Endothelial cell (in vitro differentiated cells): ENCODE measurements at places on chromosomes 2 and 18.
A peak's percentile ranks its signal among the peaks of the same experiment; 100 is the strongest.

GRCh38 chr2:8761529-8762164 is 75.8 kb downstream of the KIDINS220 start:
- no peak for DNase-seq

DNA sequence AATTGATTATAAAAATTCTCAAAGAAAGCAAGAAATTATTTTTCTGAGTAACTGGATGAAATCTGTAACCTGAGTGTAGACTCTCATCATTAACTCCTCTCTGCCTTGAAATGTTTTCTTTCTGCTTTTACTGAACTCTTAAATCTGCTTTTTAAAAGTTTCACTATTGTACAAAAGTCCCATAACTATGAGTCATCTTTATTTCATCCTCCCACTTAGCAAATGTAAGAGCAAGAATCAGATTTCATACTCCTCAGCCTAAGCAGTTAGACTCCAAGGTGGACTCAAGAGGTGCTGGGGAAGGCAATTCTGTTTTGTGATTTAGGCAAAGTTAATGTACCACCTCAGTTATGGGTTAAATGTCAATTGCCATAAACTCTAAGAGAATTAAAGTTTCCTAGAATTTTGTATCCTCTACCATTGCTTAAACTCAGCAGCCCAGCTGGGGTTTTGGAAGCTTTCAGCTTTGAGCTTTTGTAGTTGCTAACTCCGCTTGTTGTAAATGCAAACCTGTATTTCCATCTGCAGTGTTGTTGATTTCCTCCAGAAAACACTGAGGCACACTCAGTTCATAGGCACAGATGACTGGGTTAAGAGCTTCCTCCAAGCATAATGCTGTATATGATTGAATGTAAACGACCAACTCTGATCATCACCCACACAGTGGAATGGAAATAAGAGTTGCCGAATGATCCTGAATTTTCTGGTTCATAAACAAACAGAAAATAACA is 268.8 kb downstream of the ARHGAP15 start:
- no peak for DNase-seq

GRCh38 chr18:433298-433697 is 67.2 kb downstream of the COLEC12 start:
- DNase-seq: no peak

GRCh38 chr2:173754837-173755236 is 210.3 kb downstream of the SP3 start:
- DNase-seq: no peak

- DNase-seq: no peak
These were observed 525.2 kb downstream of the TNS1 start for GRCh38 chr2:217477583-217477982.

DNA sequence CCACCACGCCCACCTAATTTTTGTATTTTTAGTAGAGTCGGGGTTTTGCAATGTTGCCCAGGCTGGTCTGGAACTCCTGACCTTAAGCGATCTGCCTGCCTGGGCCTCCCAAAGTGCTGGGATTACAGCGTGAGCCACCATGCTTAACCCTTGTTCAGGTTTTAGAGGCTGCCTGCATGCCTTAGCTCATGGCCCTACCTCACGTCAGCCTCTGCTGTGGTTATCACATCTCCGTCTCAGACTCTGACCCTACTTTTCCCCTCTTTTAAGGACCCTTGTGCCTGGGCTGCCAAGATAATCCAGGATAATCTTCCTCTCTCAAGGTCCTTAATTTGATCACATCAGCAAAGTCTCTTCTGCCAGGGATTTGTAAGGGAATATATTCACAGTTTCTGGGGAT is 98.2 kb upstream of the PMAIP1 start:
- DNase-seq: no peak

- DNase-seq: no peak
These were observed 2.9 kb upstream of the MGAT5 start for GRCh38 chr2:134250840-134251461.

DNA sequence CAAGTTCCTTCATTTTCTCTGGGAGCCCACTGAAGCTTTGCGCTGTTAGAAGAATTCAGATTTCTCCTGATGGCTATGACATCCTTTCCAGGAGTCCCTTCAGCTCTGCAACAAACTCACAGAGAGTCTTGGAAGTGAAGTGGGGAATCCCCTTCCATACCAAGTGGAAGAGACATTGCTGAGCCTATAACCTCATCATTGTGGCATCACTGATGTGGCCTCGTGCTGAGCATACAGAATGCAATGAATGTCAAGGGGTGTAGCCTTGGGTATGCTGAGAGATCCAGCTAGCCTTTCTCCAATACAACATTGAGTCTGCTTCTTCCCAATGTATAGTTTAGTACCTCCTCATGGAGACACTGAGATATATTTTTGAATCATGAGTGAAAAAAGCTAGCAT is 311.1 kb upstream of the RAB12 start:
- no peak for DNase-seq

DNA sequence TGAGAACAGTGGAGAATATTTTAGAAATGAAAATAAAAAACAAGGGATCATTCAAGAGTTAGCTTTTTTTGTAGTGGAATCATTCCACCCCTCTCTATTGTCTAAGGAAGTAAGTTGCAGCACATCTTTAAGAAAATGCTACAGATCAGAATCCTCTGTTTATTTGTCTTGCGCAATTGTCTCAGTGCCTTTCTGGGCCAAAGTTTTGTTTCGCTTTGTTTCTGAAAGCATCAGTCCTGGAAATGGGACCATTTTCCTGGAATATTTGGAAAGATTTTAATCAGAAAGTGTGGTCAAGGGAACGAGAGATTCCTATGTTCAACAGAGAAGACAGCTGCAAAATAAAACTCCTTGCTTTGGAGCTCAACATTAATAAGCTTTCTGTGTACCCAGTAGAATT is 74.0 kb downstream of the NRXN1 start:
- no peak for DNase-seq

- no peak for DNase-seq
These were observed 239.9 kb downstream of the DSEL start for GRCh38 chr18:67276638-67277037.

- no peak for DNase-seq
These were observed 115.2 kb upstream of the TFCP2L1 start for GRCh38 chr2:121400201-121400600.

DNA sequence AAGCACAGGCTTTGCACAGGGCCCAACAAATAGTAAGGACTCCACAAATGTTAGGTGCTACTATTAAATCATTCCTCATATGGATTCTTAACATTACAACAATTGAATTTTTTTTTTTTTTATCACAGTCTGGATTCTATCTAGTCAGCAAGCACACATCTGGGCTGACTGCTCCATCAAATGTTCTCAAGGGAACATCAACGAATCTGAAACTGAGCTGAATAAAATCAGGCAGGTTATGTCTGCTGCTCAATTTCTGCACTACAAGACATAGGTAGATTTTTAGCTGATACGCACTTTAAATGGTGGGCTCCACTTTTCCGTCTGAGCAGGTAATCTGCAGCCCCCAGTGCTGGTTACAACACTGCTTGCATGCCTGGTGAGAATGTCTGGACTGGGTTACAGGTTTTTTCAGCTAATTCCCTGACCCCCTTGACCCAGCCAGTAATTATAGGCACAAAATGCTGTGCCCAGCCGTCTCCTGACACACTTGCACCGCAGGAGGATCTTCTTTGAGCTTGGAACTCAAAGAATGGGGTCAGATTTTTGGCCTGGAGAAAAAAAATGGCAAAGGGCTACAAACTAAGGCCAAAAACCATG is 44.6 kb downstream of the ADD2 start:
- DNase-seq: no peak

GRCh38 chr2:231188506-231189170 is 9.8 kb upstream of the ARMC9 start:
- no peak for DNase-seq

DNA sequence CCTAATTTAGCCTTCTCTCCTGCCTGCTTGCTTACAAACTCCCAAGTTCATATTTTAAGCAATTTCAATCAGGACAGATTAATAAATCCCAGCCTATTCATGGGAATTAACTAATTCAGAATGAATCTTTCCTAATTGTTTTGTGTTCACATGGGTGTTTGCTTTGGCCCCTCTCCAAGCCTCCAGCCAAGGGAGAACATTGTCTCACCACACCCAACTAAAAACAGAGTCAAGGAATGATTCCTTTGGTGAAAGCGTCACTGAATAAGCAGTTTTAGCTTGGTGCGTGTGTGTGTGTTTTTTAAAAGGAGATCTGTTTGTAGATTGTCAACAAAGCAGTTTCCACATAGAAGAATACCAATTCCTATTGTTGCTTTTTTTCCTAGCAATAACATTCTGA is 43.0 kb upstream of the DSG1 start:
- no peak for DNase-seq

- DNase-seq: no peak
These were observed 290.1 kb upstream of the CHAC2 start for GRCh38 chr2:53477517-53477916.

DNA sequence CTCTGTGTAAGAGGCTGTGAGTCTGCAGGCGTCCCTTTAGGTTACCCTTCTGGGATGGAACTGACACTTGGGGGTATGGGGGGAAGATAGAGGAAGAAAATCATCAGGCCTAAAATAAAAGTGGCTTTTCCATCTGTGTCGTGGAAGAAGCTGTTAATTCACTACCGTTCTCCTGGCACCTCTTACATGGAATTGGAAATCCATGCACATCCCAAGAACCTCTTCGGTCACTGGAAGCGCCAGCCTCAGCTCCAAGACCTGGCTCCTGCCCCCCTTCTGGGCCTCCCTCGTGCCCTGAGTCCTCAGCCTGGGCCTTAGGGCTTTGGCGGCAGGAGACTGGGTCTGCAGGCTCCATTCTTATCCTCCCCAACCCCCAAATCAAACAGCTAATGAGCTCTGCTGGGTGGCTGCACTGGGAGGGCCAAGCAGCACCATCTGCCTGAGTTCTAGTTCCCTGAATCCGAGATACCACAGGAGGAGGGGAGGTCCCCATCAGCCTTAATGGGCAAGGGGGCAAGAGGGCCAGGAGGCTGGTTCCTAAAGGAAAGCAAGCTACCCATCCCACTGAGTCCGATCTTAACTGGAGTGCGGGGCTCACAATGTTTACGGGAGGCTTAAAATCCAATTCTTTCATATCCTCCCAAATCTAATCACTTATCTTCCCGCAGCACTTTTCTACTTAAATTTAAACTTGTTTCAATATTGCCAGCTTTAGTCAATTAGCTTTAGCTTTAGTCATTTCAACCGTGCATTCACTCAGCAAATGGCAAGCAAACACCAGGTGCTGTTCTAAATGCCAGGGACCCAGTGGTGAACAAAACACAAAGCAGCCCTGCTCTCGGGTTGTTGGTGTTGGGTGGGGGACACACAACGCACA is 52.8 kb downstream of the FAM178B start:
- no peak for DNase-seq

DNA sequence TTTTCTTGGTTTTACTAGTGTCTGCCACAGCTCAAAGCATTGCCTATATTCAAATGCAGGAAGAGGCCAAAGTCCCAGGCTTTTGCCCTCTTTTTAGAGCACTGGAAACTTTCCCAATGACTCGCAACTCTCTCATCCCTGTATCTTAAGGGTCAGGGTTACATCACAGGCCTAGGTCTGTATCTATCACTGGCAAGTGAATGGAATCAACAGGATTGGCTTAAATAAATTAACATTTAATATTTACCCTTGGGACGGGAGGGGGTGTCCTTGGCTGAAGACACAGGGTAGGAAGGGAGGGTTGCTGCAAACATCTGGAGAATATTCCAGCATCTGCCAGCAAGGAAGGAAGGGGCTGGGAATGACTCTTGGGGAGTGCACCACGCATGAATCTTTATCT is 242.6 kb downstream of the SLC4A3 start:
- no peak for DNase-seq

DNA sequence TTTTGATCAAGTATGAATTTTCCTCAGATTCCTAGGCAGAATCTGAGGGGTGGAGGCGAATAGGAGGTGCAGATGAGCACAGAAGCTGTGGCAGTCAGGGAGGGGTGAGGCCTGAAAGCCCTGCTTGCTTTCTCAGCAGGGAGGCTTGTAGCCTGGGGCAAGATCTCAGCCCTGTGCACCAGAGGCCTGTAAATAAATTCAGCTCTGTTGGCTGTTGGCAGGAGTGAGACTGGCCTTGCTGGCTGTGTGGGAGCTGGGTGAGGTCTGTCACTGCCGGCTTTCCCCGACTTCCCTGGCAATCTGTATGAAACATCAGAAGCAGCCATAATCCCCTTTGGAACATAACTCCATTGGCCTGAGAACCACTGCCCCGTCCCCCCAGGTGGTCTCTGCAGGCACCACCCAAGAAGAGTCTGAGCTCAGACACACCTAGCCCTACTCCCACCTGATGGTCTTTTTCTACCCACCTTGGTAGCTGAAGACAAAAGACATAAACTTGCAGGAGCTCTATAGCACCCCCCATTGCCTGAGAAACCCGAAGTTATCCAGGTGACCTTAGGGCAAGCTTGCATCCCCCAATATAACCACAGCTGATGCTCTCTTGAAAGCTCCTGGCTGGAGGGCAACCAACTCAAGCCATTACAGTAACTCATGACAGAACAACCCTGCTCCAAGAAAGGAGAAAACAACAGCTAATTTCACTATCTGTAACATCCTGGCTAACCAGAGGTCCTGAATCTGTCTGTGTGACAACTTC is 32.3 kb downstream of the EVA1A start:
- DNase-seq: no peak

- DNase-seq: no peak
These were observed 35.1 kb downstream of the TANC1 start for GRCh38 chr2:159003555-159003954.

- DNase-seq: peak; percentile 67
These were observed at the start of gene SNRNP200 for GRCh38 chr2:96305091-96305978. Gene SNRNP200 (minus strand): TSS chr2:96305546. CDS start chr2:96305437, 109 bp downstream.

DNA sequence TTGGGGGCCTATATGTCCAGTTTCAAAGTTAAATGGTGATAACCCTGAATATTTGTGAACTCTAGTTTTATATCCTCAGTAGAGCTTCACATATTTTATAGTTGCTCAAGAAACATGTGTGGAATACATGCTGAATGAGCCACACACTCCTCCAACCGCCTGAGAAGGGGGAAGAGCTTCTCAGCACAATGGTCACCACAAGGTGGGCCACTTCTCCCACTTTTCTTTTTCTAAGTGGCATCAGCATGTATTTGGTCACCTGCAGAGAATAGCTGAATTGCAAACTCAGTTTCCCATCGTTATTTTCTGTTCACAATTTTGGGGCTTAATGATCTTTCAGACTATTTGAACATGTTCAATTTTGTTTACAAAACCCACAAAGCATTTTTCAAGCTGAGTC is 340.5 kb downstream of the PARD3B start:
- peak; percentile 29 for DNase-seq

DNA sequence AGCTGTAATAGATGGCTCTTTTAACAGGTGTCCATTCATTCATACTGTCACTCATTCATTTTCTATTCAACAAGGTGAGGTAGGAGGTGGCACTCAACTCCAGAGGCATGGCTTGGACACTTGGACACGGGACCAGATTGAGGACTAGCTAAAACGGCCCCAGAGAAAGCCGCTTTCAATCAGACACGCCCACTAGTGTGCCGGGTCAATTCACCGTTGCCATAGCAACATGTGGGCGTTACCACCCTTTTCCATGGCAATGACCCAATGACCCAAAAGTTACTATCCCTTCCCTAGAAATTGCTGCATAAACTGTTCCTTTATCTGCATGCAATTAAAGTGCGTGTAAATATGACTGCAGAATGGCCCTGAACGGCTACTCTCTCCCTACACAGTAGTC is 49.2 kb upstream of the LGALSL start:
- peak; percentile 64 for DNase-seq
